Substantia nigra (tissue), 51 donors: ENCODE measurements at places on chromosomes 1 and 21.

DNA sequence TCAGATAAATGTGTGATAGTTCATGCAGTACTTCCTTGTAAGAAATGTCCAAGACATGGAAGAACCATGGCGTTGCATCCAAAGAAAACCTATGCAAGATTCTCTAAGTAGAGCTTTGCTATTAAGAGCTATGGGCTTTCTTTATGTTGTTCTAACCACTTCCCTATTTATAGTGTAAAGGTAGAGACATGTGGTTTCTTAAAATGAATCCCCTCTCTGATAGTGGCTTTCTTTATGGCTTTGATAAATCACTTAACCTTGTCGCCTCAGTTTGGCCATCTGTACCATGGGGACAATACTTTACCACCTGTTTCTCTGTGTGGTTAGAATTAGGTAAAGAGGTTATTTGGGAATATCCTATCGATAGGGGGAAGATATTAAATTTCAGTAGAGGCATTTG, 305.5 kb downstream of the NFIA start:
- no peak for DNase-seq

DNA sequence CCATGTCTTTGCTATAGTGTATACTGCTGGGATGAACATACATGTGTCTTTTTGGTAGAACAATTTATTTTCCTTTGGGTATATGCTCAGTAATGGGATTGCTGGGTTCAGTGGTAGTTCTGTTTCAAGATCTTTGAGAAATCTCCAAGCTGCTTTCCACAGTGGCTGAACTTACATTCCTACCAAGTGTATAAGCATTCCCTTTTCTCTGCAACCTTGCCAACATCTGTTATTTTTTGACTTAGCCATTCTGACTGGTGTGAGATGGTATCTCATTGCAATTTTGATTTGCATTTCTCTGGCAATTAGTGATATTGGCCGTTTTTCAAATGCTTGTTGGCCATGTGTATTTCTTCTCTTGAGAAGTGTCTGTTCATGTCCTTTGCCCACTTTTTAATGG, 37.5 kb upstream of the ANGPTL1 start:
- no peak for DNase-seq

GRCh38 chr21:21174676-21175075, 176.5 kb downstream of the NCAM2 start:
- DNase-seq = no peak

DNA sequence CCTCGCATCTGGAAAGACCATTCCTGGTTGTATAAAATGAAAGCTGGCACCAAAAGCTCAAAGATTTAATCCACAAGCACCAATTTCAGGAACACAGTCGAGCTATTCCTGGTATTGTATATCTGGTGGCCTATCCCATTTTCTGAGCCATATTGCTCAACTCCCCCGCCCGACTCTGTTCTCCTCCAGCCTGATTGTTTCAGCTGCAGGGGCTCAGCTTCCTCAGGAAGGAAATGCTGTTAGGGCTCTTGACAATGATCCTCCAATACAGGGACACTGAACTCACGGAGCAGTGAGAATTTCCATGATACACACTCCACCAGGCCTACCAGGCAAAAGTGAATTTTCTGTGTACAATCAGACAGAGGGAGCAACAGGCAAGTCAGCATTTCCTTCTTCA, 16.9 kb upstream of the TDRD10 start:
- no peak for DNase-seq

DNA sequence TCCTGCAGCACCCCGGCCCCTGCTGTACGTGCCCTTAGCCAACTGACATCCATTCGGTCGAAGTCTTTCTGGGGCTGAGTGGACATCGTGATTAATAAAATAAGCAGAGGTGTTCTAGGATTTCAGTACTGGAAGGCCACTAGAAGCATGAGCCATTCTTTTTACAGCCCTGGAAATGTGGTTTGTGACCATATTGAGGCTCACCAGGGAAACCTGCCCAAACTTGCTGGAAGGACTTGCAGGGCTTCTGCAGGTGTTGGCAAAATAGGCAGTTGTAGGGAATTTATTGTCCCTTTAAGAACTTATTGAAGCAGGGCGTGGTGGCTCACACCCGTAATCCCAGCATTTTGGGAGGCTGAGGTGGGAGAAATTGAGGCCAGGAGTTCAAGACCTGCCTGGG, 80.8 kb downstream of the DOP1B start:
- no peak for DNase-seq

GRCh38 chr1:241447031-241447644, 72.4 kb downstream of the FH start:
- DNase-seq = no peak

- no peak for DNase-seq
Measured at GRCh38 chr21:43365611-43366426, 61.1 kb downstream of the SIK1 start.

DNA sequence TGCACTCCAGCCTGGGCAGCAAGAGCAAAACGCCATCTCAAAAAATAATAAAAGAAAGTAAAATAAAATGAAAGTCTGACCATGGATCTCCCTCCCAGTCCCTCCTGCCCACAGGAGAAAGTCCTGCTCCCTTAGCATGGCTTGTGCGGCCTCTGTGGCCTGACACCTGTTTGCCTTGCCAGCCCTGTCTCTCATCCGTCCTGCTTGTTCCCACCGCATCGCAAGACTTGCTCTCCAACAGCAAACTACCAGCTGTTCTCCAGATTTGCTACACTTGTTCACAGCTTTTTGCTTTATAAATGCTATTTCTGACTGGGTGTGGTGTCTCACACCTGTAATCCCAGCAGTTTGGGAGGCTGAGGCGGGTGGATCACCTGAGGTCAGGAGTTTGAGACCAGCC, 2.7 kb downstream of the ETV3L start:
- DNase-seq = no peak

GRCh38 chr1:178019622-178020021, 49.8 kb upstream of the SEC16B start:
- no peak for DNase-seq

DNA sequence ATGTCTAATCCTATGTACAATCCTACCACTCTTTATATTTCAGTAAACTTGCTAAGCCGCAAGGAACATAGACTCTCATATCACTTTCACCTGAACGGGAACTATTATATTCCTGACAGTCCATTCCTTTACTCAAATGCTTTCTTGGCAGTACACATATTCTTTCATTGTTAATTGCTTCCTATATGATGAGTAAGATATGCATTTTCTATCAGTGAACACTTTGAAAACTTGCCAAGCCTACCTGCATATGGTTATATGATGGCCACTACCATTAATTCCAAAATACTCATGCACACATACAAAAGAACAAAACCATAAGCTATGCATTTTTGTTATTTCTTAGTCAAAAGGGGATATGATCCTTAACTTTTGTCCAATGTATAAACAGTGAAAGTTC, 341.5 kb downstream of the VAV3 start:
- DNase-seq = no peak

- no peak for DNase-seq
Measured at GRCh38 chr1:157005965-157006364, 39.6 kb downstream of the ARHGEF11 start.

DNA sequence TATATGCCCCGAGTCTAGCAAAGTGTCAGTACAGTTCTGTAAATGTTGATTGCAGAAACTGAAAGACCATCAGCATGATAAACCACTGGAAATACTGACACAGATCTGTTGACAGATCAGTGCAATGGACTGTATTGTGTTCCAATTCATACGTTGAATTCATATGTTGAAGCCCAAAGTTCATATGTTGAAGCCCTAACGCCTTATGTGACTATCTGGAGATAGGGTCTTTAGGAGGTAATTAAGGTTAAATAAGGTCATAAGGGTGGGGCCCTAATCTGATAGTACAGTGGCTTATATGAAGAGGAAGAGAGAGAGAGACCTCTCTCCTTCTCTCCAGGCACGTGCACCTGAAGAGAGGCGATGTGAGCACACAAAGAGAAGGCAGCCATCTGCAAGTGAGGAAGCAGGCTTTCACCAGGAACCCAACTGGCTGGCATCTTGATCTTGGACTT, 144.7 kb downstream of the MRPL39 start:
- DNase-seq = no peak

- DNase-seq = no peak
Measured at GRCh38 chr1:198270273-198270828, 113.6 kb downstream of the NEK7 start.

DNA sequence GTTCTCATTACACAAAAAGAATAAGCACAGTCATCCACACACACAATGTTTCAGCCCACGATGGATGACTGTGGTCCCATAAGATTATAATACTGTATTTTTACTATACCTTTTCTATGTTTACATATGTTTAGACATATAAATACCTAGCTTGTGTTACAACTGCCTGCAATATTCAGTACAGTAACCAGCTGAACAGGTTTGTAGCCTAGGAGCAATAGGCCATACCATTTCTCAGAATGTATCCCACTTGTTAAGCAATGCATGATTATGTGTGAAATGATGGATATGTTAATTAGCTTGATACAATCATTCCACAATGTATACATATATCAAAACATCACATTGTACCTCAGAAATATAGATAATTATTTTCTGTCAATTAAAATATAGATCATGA, 33.2 kb upstream of the SAMD13 start:
- DNase-seq = no peak

GRCh38 chr1:58996341-58997059, 212.7 kb upstream of the JUN start:
- no peak for DNase-seq

GRCh38 chr21:42056996-42057689, 14.0 kb upstream of the UMODL1 start:
- DNase-seq = no peak

GRCh38 chr1:201191653-201192260, 1.1 kb downstream of the IGFN1 start:
- DNase-seq = no peak

DNA sequence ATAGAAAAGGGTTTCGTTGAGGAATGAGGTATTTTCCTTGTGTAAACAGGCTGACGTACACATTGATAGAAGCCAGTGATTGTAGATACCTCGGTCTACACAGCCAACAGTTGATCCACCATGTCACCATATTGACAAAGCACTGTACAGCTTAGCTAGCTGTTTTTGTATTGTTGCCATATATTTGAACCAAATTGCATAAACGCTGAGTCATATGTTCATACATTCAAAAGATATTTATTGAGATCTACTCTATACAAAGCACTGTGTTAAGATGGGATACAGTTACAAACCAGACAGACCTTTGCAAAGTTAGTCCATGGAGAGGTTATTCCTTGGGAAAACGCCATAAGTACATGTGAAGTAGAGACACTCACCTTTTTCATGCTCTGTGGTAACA, 132.4 kb upstream of the ATP1B1 start:
- no peak for DNase-seq
